ENCODE measurements at places on chromosomes 13 and 19.
A peak's percentile ranks its signal among the peaks of the same experiment; 100 is the strongest.

DNA sequence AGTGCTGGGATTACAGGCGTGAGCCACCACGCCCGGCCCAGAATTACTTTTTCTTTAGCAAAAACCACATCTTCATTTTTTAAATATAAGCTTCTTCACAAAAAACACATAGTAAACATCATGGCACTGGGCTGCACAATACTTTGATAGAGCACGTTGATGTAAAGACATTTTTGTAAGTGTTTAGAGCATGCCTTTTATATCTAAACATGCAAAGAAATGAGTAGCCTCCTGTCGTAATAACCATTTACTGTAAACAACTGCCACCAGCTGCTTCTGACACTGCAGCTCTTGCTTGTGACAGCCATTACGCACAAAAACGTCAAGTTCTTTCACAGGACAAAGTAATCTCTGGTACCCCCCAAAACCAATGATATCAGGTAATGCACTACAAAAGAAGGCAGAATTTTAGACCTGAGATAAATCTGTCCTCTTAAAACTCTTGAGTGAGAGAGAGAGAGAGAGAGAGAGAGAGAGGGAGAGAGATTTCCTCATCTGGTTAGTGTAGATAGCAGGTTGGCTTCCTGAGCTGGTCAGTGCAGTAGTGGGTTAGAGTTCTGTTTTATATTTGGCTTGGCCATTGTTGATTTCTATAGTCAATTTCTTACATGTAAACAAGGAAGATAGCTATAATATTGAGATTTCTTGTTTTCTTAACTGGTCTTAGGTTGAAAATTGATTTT, 6.7 kb upstream of the ZNF548 start:
- no peak for DNase-seq

DNA sequence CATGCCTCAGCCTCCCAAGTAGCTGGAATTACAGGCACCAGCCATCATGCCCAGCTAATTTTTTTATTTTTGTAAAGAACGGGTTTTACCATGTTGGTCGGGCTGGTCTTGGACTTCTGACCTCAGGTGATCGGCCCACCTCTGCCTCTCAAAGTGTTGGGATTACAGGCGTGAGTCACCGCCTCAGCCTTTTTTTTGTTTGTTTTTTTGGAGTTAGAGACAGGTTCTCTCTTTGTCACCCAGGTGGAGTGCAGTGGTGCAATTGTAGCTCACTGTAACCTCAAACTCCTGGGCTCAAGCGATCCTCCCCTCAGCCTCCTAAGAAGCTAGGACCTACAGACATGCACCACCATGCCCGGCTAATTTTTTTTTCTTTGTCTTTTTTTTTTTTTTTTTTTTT, 15.6 kb upstream of the NOTCH3 start:
- DNase-seq = no peak

- DNase-seq = peak; percentile 37
These were observed 58.6 kb upstream of the WASF3 start for GRCh38 chr13:26498656-26499601.

- no peak for DNase-seq
These were observed 7.3 kb downstream of the RELB start for GRCh38 chr19:45008552-45008951.

DNA sequence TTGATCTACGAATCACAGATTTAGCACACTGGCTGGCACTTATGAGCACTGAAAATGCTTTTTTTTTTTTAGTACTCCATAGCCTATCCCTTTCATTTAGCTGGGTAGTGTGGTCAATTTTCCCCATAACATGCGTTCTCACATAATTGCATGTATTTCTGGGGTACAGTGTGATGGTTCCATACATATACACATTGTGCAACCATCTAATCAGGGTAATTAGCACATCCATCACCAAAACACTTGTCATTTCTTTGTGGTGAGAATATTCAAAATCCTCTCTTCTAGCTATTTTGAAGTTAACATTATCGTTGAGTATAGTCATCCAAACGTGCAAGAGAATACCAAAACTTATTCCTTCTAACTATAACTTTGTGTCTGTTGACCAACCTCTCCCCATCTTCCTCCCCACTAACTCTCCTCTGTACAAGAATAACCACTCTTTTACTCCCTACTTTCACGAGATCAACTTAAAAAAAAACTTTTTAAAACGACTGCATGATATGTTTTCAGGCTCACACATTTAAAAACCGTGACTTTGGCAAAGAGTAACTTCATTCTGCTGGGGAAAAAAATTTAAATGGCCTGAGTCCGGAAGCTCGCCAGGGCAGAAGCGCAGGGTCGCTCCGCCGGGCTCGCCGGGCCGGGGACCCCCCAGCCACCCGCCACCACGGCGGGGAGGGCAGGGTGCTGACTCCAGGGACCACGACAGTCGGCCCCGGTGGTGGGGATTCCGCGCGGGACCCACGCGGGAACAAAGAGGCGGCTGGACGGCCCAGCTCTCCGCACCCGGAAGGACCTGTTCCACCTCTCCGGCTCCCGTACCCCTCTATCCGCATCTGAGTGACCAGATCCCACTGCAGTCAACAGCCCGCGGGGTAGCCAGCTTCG, 868 bp upstream of the UBAC2 start:
- peak; percentile 13 for DNase-seq

DNA sequence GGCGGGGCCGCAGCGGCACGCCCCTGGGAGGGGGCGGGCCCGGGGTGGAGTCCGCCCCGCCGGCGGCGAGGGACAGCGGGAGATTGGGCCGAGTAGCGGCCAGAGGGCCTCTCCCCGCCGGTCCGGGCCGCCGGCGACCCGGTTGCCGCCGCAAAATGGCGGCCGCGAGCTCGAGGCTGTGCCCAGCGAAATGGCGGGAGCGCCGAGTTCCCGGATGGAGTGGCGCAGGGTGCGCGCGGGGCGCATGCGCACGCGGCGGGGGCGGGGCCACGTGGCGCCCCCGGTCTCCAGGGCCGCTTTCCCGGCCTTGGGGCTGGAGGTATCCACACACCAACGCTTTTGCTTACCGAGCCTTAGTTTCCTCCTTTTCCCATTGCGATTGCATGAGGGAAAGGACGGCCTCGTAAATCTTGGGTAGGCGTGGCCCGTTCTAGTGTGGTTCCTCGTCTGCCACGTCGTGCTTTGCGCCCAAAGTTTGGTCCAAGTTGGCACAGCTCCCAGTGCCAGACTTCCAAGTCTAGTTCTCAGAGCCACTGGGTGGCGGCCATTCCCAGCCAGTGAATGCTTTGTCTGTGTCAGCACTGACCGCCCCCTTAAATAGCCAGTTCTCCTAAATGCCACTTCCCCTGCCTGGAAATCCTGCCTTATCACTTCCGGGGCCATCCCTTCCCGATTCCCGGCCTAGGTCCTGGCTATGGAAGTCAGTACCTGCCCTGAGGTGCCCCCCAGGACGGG, 513 bp downstream of the CIRBP start:
- DNase-seq = peak; percentile 86

DNA sequence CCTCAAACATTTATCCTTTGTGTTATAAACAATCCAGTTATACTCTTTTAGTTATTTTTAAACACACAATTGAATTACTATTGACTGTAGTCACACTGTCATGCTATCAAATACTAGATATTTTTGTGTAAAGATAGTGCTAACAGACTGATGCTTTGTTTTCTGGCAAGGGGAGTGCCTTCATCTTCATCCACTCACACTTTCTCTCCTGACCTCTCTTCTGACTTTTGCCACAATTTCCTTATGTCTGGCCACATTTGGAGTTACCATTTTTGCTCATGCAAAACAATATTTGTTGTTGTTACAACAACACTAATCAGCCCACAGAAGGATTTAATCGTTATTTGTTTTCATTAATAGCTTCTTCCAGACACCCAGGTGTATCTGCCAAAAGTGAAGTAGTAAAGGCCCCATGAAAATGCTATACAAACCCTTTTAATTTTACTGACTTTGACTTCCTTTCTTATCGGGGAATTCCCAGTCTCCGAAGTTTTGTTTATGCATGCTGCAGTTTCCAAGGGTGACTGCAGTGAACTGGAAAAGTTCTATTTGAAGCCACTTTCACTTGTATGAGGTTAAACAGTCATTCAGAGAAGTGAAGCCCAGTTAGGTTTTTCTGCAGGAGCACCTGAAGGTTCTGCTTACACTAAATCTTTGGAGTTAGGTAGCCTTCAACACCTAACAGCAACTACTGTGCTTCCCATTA, 66.1 kb upstream of the FRY start:
- peak; percentile 30 for DNase-seq

DNA sequence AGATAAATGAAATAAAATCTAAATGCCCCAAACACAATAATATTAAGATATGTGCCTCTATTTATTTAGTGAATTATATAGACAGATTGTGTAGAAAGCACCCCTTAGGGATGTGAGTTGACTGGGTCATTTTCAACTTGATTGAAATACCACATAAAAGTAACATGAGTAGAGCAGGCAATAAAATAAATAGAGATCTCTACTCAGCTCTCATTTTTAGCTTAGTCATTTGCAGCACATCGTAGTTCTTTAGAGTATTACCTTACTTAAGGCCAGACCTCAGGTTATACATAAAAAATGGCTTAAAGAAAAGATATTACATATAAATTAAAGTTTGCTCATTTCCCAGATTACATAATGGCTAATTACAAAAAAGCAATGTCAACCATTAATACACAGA, 1525.6 kb upstream of the PRR20A start:
- DNase-seq = no peak

DNA sequence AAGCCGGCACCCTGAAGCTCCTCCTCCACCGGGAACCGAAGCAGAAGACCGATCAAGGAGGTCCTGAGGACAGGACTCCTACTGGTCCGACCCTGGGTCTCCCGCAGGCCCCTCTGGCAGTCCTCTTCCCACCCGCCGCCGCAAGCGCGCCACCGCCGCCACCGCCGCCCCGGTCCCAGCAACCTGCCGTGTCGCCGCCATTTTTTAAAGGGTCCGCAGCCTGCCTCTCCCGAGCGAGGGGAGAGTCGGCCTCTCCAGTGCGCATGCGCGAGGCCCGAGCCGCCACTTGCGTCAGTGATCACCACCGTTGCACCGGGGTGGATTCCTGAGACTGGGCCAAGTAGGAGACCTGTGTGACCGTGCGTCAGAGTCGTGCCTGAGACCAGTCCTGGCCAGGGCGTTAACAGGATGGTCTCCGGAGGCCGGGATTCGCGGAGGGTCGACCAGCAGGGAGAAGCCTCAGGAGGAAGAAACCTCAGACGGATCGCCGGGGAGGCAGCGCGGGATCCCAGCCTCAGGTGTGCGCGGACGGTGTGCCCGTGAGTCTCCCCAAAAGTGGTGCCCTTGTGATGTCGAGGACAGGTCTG, 51.6 kb downstream of the ZNF146 start:
- peak; percentile 48 for DNase-seq
